ENCODE measurements at places on chromosomes 7 and 10.

DNA sequence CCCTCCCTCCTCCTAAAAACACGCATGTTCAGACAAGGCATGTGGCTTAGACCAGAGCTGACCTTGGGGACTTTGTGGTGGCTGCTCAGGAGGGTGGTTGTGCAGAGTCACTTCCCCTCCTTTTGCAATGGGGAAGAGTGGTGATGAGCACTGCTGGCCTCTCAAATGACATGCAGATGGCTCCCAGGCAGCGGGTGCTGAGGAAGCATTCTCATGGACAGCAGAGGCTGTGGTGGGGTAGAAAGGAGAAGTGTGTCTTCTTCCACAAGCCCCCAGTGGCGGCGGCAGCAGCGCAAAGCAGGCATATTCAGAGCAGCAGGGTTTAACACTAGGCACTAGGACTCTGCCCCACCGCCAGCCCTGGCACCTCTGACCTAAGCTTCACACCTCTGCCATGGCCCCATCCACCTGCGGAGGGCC, 105.9 kb upstream of the ANLN start:
- peak; percentile 25 for DNase-seq

GRCh38 chr7:43211286-43211685, 98.8 kb downstream of the HECW1 start:
- no peak for DNase-seq

- no peak for DNase-seq
Measured at GRCh38 chr10:98516352-98516751, 69.6 kb upstream of the HPS1 start.

DNA sequence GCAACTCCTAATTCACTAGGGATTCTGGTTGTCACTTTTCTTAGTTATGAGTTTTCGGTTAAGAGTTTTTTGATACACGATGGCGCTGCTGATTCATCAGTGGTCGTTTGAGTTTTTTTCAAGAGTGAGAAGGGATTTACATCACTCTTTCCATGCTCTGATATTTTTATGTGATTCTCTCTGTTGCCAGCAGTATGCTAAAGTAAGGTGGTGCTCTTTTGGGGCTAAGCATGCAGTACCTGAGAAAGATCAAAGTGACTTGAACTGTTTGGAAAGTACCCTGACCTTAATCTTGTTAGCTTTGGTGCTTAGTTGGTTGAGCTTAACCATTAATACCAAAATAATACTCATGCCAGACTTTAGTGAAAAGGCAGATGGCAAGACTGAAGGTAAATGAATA, 28.1 kb downstream of the STAMBPL1 start:
- DNase-seq = no peak

DNA sequence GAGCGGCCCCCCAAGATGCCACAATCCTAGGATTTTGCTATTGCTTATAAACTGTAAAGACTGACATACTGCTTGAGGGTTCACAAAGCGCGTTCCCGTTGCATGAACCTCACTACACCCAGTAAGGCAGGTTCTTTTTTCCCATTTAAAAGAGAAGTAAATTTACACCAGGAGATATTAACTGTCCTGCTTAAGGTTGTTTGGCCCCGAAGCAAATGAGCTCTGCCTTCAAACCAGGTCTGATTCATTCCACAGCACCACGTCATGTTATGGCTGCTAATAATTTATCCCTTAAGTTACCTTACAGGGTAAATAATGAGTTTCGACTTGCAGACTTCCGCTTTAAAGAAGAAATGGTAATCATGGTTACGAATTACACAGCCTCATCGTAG, 559 bp upstream of the FKBP14 start:
- no peak for DNase-seq

- DNase-seq = no peak
Measured at GRCh38 chr7:145016068-145016467, 180.2 kb upstream of the TPK1 start.

DNA sequence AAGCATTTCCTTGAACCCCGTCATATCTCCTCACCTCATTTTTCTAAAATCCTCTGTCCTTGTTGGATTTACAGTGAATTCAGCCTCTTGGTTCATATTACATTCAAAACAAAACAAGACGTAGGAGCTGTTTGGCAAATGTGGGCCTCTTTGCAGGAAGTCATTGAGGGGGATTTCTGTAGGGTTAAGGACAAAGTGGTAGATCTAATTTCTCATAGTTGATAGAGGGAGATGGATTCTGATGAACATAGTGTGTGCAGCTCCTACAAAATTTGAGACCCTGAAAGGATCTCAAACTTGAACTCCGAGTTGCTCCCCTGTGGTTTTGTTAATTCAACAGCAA, 682 bp downstream of the TBXAS1 start:
- no peak for DNase-seq

DNA sequence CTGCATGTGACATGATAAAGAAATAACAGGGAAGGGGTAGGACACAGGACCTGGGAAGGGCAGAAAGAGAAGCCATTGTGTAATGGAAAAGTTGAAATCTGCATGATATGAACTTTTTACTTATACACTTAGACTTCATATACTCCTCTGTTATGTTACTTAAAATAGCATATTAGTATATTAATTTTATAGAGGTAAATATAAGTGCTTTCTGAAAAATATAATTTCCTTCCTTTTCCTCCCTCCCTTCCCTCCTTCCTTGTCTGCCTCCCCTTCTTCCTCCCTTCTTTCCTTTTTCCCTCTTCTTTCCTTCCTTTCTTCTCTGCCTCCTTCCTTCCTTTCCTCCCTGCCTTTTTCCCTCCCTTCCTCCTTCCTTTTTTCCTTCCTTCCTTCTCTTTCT, 363.7 kb downstream of the CALN1 start:
- no peak for DNase-seq

DNA sequence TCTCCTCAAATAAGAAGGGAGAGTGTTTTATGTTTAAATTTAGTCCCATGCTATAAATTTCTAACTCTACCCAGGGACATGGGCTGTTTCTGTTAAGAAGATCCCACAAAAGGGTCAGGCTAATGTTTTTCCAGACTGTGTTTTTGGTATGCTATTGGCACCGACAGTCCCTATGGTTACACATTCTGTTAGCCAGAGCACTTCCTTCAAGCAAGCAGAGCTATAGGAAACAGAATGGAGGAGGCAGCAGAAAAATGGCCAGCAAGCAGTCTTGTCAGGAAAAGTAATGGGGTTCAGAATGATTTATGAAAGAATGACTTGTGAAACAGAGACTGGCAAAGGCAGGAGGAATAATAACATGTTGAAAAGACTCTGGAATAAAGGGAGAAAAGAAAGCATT, 44.8 kb upstream of the PHYHIPL start:
- no peak for DNase-seq

DNA sequence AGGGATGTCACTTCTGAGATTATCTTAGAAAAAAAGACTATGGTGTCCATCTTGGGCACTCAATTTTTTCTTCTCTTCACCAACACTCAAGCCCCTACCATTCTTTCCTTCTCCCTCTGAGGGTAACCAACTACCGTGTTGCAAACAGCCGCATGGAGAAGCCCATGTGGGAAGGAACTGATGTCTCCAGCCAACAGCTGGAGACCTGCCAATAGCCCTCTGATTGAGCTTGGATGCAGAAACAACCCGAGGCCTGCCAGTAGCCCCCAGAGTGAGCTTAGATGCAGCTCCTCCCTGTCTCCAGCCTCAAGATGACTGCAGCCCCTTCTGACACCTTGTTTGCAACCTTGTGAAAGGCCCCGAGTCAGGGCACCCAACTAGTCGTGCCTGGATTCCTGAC, 36.4 kb upstream of the CHCHD3 start:
- DNase-seq = no peak

- DNase-seq = no peak
Measured at GRCh38 chr10:22697800-22698199, 16.6 kb downstream of the PIP4K2A start.

DNA sequence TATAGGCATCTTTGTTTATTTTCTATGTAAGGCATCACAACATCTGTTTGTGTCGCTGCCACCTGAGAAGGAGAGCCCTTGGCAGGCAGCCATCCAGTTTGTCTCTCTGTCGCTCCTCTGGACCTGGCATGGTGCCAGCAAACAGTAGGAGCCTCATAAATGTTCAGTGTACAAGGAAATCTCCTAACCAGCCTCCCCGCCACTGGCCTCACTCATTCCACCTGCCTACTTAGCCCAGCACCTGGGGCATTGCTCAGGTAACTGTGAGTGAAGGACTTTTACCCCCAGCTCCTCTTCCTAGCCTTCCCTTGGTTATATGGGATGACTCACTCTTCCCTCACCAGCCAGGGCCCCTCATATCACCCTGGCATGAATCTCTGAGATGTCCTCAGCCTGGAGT, 61.7 kb upstream of the NPTX2 start:
- no peak for DNase-seq

GRCh38 chr7:33517191-33517590, 387.8 kb downstream of the BBS9 start:
- no peak for DNase-seq

GRCh38 chr7:156732091-156732625, 91.6 kb downstream of the RNF32 start:
- DNase-seq = no peak

- DNase-seq = no peak
Measured at GRCh38 chr7:150973571-150974451, 4.3 kb downstream of the KCNH2 start.

- DNase-seq = no peak
Measured at GRCh38 chr10:1367938-1368841, 312.0 kb downstream of the WDR37 start.

GRCh38 chr10:132994185-132994796, 51.9 kb upstream of the CFAP46 start:
- peak; percentile 39 for DNase-seq

GRCh38 chr7:132296820-132297219, 279.4 kb downstream of the PLXNA4 start:
- no peak for DNase-seq

GRCh38 chr10:42482411-42482810, 156.0 kb downstream of the ZNF33B start:
- no peak for DNase-seq

GRCh38 chr10:3046210-3046779, 21.1 kb upstream of the PFKP start:
- DNase-seq = no peak

DNA sequence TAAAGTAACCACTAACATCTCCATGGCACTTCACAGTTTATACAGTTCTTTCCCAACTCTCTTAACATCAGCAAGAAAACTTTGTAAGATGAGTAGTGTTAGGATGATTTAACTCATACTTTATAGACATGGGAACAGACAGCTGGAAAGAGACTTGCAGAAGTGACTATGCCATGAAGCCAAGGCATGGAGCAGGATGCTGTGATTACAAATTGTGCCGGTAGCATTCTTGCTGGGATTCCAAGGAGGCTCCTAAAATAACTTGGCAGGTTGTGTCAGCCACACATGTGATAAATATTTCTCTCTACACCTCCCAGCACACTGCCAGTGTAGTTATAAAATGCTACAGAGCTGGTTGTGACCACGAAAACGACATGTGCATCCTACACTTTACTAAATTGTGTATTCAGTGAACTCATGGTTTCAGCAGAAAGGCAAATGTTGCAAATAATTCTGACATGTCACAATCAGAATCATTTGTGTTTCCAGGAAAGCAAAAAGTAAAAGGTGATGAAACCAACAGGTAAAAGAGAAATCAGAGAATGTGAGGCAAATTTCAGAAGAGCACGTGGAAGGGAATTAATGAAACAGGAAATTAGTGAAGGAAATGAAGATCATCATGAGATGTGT, 5.6 kb upstream of the CYP3A4 start:
- no peak for DNase-seq

GRCh38 chr10:23174977-23175512, 17.1 kb upstream of the PTF1A start:
- no peak for DNase-seq

GRCh38 chr7:1900847-1901246, 230.8 kb downstream of the ELFN1 start:
- no peak for DNase-seq

GRCh38 chr7:106952658-106953231, 87.7 kb downstream of the PIK3CG start:
- no peak for DNase-seq

GRCh38 chr10:113226399-113226798, 276.4 kb downstream of the TCF7L2 start:
- DNase-seq = no peak

- DNase-seq = peak; percentile 96
Measured at GRCh38 chr7:100130608-100131453, 4.1 kb downstream of the MBLAC1 start.

GRCh38 chr10:98252464-98252863, 15.5 kb downstream of the LOXL4 start:
- DNase-seq = peak; percentile 49

DNA sequence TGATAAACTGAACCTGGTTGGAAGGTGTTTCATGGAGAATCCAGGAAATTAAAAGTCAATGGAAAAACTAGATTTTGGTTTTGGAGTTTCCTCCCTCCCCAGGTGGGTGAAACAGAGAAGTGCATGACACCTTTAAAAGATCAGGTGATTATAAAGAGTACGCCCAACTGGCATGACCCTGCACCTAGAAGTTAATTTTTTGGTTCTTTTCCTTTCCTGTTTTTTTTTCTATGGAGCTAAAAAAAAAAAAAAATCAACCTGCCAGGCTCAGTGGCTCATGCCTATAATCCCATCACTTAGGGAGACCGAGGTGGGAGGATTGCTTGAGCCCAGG, 7.9 kb downstream of the GJD4 start:
- no peak for DNase-seq

DNA sequence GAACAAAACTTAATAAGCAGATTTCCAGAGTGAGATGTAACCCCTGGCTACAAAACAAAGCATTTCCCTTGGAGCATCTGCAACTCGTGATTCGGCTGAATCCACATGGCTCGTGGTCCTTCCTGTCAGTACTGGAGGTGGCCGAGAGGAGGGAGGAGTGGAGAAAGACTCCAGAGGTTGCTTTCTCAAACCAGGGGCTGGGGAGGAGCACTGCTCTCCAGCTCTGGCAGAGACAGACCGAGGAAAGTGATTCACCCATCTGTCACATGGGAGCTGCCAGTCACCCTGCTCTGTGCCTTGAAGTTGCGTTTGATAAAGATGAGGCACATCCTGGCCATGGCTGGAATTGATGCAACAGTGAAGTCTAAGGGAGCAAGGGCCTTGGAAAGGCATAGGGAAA, 72.7 kb downstream of the COL13A1 start:
- DNase-seq = no peak

GRCh38 chr10:13920031-13920430, 333.3 kb downstream of the PRPF18 start:
- DNase-seq = no peak

DNA sequence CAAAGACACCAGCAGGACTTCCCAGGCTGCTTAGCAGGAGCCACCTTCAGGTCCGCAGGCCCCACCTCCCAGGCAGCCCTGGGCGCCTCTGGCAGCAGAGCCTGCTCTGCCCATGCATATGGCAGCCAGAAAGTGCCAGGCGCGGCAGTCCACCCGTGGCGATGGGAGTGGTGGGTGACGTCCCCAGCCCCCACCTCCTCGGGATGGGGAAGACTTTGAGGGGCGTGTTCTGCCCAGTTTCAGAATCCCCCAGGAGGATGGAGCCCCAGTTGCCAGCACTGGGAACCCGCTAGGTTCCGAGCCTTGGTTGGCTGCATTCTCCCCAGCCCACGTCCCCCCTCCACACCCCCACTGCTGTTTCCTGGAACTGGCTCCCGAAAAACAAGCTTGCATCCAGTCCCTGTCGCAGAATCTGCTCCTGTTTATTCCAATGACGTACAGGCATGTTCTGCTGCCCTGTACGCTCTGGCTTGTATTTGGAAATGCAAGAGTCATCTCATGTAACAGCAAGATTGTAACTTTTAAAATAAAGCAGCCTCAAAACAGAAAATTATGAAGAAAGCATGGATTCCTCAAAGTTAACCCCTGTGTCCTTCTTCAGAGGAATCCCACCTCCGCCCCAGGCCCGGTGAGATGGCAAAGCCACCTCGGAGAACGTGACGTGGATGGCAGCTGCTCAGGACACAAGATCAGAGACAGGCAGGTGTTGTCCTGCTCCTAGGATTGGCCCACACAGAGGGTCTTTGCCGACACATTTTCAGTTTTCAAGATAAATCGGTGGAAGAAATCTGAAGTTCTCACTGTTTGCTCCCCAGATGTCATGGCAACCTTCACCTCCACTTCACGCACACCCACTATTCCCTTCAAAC, 87.8 kb upstream of the PPP2R2D start:
- no peak for DNase-seq

Measured in posterior cingulate gyrus (tissue), 11 donors.